GM12892 (cell line): ENCODE measurements at places on chromosomes 12 and 14.
A peak's percentile ranks its signal among the peaks of the same experiment; 100 is the strongest.

GRCh38 chr14:37816135-37816534 lies 220.7 kb downstream of the TTC6 start:
- DNase-seq = no peak

- peak; percentile 78 for DNase-seq
Measured at GRCh38 chr14:75578102-75578785, at the start of gene FLVCR2. Gene FLVCR2, plus strand, starts transcription at chr14:75578620. Its CDS starts 353 bp downstream, at chr14:75578973.

- DNase-seq = no peak
Measured at GRCh38 chr12:78191611-78192010, 360.9 kb downstream of the NAV3 start.

DNA sequence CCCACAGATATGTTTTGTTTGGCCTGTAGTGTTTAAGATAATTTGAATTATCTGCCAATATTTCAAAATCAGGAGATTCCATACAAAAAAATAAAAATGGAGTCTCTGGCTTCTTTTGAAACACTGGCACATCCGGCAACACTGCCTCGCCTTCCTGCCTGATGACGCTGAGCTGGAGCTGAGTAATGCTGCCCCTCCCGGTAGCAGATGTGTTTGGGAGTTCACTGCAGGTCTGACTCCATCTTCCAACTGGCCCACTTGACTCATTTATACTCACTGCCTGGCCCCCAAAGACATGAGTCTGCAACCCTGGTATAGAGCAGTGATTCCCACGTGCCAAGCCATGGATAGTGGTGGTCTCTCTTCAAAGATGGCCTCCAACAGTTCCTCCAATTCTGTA lies 7.4 kb downstream of the CIT start:
- DNase-seq = no peak

- DNase-seq = no peak
Measured at GRCh38 chr12:126189856-126190255, 1124.6 kb downstream of the AACS start.

GRCh38 chr14:74784634-74785033 lies 21.5 kb downstream of the YLPM1 start:
- no peak for DNase-seq

DNA sequence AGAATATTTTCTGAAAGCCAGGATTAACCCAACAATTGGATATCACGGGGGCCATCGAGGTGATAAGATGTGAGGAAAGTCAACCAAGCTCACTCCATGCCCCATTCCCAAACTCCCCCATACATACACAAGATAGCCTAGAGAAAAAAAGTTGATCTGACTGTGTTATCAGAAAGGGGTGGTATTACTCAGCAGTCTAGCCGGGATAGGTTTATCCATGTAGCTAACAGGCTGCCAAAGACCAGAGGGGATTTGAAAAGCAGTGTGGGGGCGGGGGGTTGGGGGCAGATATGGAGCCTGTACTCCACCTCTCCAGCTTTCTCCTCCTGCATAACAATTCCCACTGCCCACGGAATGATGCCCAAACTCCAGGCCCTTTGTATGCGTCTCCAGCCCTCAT lies 13.2 kb upstream of the MAP1LC3B2 start:
- DNase-seq = no peak

GRCh38 chr12:68794653-68795251 lies 13.2 kb upstream of the MDM2 start:
- DNase-seq = no peak

DNA sequence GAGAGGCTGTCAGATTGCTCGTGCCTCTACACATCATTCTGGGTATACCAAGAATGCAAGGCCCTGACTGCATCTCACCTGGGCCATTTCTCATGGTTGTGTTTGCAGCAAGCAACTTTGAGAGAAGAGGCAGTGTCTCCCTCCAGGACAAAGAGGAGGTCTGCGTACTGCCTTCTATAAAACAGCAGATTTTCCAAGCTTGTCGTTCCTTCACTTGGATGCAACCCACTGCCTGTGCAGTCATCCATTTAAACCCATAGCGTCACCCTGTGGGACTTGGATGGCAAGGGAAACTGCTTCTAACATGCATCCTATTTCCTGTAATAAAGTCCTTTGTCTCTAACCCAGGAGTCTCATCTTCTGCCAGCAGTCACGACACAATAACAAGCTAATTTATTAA lies 1.3 kb downstream of the POMT2 start:
- no peak for DNase-seq

DNA sequence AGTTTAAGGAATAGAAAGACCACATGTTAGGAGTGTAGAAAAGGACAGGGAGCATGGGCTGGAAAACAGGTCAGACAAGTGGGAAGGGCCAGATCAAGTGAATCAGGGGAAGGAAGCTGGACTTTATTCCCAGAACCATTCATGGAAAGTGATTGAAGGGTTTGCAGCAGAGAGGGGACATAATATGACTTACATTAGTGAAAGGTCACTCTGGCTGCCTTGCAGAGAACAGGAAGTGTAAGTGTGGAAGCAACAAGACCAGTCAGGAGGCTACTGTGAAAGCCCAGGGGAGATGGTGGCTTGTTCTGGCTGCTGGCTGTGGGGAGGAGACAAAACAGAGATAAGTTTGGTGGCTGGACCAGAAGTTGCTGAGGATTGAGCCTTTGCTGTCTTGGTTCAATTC lies 69.1 kb downstream of the VCPKMT start:
- DNase-seq = peak; percentile 50

- DNase-seq = no peak
Measured at GRCh38 chr14:72653026-72653425, 240.9 kb downstream of the DPF3 start.

- no peak for DNase-seq
Measured at GRCh38 chr12:19227190-19227879, 97.8 kb downstream of the PLEKHA5 start.

DNA sequence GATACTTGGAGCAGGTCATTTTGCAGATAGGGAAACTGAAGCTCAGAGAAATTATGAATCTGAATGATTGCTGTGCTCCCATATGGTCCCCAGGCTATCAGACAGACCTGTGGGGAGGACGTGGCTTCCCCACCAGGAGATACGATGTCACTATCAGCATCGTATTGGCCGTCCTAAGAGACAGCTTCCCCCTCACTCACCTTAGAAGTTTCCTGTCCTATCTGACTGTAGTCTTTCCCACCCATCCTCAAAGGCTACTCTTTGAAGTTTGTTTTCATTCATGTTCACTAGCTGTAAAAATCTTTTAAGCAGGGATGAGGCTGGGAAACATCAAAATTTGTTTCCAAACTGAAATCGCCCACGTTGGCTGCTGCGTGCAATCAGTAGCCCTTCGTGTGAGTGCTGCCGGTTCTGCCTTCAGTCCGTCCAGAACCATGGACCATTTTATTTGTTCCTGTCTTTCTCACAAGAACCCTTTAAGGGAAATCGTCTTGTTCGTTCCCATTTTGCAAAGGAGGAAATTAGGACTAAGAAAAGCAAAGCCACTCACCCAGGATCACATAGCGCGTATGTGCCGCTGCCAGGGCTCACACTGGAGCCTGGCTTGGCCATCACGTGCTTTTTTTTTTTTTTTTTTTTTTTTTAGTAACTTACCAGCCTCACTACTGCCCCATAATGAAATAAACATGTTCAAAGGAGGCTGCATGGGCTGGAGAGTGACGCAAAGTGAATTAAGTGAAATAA lies 1.0 kb upstream of the KDM2B start:
- DNase-seq = no peak

DNA sequence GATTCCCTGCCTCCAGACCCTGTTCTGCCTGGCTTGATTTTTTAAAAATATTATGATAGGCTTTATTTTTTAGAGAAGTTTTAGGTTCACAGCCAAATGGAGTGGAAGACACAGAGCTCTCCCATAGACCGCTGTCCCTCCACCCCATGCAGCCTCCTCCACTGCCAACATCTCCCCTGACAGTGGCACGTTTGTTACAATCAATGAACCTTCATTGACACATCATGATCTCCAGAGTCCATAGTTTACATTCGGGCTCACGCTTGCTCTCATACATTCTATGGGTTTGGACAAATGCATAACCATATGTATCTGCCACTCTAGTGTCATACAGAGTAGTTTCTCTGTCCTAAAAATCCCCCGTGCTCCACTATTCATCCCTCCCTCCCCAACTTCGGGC lies 15.9 kb upstream of the PPP1R13B start:
- DNase-seq = no peak

DNA sequence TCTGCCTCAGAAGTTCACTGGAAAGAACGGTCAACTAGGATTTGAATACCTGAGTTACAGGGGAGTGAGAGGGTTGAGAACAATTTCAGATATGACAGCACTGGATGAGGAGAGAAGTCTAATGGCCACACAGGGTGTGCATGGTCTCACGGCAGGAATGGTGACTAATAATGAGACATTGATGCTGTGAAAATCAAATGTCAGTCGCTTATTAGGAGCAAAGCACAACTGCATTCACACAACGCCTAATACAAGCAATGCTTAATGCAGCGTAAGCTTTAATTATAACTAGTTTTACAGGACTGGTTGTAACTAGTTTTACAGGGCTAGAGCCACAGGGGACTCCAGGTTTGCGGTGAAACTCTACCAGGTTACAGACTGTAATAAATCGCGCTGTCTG lies 23.4 kb upstream of the PRIMA1 start:
- no peak for DNase-seq

DNA sequence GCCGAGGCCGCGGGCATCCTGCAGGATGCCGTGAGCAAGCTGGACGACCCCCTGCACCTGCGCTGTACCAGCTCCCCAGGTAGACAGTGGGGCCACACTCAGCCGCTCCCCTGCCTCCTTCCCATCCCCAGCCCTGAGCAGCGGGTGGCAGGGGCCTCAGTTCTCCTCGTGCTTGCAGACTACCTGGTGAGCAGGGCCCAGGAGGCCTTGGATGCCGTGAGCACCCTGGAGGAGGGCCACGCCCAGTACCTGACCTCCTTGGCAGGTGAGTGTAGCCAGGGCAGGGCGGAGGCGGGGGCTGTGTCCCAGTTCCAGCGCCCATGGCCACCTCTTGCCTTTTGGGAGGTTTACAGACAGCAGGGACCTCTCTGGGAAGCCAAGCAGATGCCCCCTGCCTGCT lies 22.9 kb downstream of the HIP1R start:
- peak; percentile 10 for DNase-seq
